ENCODE measurements at places on chromosomes 7 and 10.
A peak's percentile ranks its signal among the peaks of the same experiment; 100 is the strongest.

DNA sequence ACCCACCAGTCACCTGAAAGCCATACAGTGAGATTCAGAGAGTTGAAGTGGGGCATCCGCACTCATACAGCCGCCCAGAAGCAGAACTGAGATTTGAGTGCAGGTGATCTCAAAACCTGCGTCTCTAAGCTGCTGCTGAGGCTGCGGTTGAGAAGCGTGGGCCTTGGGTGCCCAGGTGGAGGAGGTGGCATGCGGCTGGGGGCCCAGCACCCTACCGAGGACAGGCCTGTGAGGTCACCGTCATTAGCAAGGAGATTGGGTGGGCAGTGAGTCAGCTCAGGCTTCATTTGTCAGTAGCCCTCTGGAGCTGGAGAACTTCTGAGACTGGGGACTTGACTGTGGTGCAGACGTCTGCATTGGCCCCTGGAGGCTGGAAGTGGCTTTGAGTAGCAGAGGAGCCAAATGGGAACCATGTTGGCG is 29.8 kb downstream of the ZMIZ1 start:
- DNase-seq: peak; percentile 30

GRCh38 chr7:69754476-69754875 is 156.2 kb downstream of the AUTS2 start:
- DNase-seq: no peak

- DNase-seq: no peak
Observed at GRCh38 chr10:121216721-121217181, 365.6 kb downstream of the WDR11 start.

GRCh38 chr7:125934539-125934938 is 1004.9 kb upstream of the POT1 start:
- DNase-seq: no peak

DNA sequence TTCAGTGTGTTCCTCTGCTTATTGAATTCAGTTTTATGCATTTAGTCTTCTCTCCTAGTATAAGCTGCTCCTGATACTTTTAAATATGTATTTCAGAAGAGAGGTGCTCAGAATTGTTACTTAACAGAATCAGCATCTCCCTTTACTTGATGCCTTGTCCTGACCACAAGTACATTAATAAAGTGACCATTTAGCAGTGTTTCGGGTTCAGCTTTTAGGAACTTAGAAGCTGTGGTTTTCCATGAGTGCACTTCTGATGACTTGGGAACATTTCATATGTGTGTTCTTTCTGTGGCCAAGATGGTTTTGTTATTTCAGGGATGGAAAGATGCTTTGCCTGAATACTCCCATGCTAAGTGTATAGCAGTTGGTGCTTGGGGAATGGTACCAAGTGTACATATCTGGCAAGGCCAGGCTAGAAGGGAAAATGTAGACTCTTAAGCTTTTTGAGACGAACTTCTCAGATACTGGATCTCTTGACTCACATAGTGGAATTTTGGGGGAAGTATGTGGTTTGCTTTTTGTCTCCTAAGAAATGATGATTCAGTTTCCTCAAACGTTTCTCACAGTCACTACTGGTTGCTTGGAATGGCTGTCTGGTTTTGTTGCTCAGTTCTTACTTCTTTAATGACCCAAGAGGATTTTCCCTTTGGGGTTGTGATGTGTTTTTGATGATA is 17.2 kb downstream of the SGPL1 start:
- no peak for DNase-seq

- no peak for DNase-seq
Observed at GRCh38 chr10:97570789-97571471, 1.6 kb upstream of the ANKRD2 start.

- no peak for DNase-seq
Observed at GRCh38 chr10:71999360-72000072, 35.3 kb downstream of the CHST3 start.

- no peak for DNase-seq
Observed at GRCh38 chr10:101451667-101452069, 97.7 kb downstream of the BTRC start.

DNA sequence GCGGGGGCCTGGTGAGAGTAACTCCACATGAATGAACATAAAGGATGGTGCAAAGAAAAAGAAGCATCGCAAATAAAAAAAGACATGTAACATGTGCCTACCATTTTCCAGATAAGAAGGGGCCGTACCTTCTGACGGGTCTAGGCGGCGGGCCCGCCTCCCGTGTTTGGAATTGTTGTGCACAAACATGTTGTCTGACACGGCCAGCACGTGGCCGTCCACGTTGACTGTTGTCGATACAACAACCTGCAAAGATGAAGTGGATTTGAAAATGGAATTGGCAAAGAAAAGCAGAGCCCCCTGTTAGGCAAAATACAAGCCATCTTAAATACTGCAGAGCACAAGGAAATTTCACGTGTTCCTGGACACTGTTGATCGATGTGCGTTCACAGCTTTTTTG is 90.7 kb downstream of the EBF3 start:
- no peak for DNase-seq

GRCh38 chr7:90857603-90858002 is 261.5 kb downstream of the CDK14 start:
- no peak for DNase-seq

GRCh38 chr7:22572292-22572691 is 72.3 kb upstream of the STEAP1B start:
- DNase-seq: no peak

- no peak for DNase-seq
Observed at GRCh38 chr10:79320820-79321493, 26.3 kb upstream of the PPIF start.

GRCh38 chr7:152078025-152078424 is 52.6 kb downstream of the GALNT11 start:
- DNase-seq: no peak

DNA sequence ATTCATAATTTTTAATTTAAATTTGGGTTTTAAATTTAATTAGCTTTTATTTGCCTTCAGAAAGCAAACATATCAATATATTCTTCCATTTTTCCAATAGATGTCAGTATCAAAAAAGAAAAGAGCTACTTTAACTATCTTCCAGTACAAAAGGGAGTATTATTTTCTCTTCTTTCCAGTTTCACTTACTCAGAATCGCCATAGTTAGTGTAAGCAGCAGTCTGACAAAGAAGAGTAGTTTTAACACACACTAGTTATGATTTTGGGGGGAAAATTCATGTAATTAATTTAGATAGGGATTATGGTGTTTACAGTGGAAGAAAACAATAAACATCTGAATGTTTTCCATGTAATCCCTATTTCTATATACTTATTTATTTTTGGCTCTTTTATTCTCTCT is 272.6 kb upstream of the DGKB start:
- DNase-seq: no peak

DNA sequence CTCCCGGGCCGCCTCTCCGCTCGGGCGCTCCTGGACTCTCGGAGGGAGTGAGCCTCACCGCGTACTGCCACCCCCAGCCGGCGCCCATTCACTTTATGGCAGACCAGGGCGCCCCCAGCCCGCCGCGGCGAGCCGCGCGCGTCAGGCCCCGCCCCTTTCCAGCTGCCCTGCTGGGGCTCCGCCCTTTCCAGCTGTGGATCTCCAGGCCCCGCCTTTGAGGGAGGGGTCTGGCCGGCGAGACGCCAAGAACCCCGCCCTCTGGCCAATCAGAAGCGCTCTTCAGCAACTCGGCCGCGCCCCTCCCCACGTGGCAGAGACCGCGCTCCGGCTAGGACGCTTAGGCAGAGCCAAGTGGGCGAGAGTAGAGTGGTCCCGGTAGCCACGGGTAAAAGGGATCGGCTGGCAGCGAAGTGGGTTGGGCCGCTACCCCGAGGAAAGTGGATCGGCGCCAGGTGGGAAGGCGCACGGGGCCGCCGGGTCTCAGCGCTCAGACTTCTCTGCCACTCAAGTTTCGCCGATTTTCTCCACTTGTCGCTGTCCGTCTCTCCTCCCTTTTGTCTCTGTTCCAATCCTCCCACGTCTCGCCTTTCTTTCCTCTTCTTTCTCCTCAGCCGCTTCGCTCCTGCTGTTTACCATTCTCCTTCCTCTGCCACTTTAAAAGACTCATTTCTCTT is at the start of gene PITX3:
Gene PITX3, minus strand, starts transcription at position 69 of the 674 bp plus-strand sequence. CDS start 9,432 bp downstream, outside the sequence.
- DNase-seq: peak; percentile 81

DNA sequence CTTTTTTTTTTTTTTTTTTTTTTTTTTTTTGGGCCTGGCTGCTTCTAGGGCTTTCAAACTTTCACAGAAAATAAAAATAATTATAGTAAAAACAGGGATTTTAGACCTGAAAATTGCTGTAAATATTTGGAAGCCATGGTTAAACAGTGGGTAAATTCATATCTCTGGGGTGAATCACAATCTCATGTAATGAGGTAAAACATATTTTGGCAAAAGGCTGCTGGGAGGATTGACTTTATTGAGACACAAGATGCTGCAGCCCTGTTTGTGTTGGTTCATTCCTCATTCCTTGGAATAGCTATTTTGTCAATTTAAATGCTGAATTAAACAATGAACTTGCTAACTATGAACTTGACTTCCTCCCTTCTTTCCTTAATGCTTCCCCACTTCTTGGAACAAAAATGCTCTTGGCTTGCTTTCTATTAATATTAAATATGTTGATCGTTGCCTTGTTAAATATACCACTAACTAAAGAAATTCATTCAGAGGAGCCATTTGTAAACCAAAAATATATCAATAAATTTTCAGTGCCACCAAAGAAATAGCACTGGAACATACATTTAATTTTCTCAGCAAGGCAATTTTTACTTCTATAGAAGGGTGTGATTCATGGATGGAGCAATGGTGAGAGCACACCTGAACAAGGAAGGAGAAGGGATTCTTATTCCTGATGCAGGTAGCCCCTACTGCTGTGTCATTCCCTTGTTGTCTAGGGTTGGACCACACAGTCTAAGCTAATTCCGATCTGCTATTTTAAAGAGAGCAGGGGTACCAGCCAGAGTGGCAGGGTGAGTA is 24.6 kb downstream of the AGK start:
- DNase-seq: no peak

DNA sequence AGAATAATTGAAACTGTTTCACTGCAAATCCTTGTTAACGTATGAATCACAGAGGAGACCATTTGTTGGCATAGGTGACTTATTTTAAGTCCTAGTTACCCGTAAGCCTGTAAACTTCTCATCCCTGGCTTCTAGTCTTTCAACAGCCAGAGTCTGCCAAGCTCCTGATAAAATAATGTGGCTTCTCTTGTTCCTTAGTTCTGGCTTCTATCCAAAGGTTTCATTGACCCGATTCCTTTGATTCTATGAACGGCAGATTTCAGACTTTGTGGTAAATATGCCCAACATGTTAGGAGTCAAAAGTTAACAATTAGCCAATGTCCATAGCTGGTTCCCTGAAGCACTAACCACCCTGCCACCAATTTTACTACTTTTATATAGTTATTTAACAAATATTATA is 23.3 kb downstream of the DNAH11 start:
- DNase-seq: no peak

DNA sequence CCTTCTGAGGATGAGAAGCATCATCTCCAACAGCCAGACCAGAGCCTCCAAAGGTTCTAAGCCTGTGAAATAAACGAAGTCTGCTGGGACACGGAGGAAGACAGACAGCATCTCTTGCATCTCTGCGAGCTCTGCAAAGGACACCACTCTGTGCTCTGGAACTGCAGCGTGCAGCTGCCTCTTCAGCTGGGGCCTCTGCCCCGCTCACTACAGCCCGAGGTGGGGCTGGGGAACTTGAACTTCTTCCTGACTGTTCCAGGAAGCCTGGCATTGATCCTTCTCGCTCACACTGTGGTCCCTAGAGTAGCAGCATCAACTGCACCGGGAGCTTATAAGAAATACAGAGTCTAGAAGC is 163.3 kb downstream of the USP6NL start:
- DNase-seq: no peak

DNA sequence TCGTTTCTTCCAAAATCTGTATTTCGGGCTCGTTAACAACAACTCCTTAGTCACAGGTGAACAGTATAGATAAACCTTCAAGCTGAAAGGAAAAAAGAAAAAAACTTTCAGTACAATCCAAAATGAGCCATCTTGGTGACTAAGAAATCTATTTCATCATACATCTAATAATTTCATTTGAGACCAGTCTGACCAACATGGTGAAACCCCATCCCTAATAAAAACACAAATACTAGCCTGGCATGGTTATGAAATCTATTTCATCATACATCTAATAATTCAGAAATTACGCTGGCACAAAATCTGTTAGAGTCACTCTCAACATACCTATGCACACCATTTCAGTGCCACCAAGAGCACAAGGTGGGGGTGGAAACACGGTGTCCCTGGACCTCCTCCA is 8.8 kb downstream of the DCLRE1C start:
- DNase-seq: no peak

Measured in activated B cell treated with CpG ODN at 0.5 μM for 24 hours (primary cell).